Spleen (tissue), 13 donors: ENCODE measurements at places on chromosomes 4 and X. TPM values are rescaled to one million over a fixed set of nuclear protein-coding genes. Genes with fewer than 3 reads are reported as not detected.

Gene GPR101
- not detected for total RNA-seq

Gene ADH1A
- not detected for total RNA-seq

Gene BMPR1B
- 2.0 TPM for total RNA-seq

DNA sequence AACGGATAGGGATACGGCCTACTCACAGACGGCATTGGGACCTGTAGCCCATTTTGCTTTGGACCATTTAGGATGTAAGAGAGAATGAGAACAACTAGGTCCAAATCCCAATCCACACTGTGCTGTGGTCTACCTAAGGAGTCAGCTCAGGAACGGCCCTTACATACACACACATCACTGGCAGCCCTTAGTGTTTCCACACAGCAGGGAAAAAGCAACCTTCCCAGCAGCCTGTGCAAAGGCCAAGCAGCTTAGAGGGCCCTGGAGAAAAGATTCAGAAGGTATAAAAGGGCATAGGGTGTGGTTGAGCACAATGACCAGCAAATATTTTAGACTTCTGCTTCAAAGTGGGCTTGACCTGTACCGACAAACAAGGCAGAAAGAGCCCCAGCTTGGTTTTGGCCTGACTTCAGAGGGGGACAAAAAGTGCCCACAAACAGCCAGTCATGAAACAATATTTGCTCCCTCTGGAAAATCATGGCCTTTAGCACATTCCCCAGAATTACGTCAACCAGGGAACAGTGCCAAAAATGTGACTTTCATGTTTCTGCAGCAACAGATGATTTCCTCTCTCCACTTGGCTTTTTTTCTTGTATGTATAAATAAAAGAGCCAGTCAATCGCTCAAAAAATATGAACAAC, 359.5 kb upstream of the FGF16 start:
- DNase-seq = no peak

DNA sequence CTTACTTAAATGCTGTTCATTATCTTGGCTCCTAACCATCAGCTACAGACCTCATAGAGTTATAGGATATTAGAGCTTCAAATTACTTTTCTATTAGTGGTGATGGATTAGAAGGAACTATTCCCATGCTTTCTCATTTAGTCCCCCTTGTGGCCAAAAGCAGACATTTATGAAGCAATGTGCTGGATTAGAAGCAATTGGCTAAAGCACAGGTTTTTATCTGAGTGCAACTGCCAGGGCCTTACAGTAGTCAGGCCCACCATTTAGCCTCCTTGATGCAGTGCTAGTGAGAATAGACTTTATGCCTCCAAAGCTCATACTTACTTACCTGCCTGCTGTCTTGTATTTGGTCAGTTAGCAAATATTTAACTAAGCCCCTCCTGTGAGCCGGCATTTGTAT, 93.0 kb downstream of the TSPAN7 start:
- no peak for DNase-seq

DNA sequence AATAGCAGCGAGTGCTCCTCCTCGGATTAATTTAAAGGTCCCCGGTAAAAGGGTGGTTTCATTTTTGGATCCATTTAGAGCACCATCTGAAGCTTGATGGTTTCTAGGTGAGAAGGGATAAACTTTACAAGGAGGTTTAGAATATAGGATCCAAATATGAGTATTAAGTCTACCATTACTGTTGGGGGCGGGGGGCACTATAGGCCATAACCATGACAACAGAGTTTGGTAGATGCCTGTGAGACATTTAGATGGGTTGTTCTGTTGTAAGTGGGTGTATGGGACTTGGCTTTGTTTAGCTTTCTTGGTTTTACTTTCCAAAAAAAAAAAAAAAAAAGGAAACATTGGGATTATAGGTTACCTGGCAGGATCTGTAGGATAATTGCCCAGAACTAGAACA, 92.7 kb downstream of the TENT5D start:
- DNase-seq = no peak

DNA sequence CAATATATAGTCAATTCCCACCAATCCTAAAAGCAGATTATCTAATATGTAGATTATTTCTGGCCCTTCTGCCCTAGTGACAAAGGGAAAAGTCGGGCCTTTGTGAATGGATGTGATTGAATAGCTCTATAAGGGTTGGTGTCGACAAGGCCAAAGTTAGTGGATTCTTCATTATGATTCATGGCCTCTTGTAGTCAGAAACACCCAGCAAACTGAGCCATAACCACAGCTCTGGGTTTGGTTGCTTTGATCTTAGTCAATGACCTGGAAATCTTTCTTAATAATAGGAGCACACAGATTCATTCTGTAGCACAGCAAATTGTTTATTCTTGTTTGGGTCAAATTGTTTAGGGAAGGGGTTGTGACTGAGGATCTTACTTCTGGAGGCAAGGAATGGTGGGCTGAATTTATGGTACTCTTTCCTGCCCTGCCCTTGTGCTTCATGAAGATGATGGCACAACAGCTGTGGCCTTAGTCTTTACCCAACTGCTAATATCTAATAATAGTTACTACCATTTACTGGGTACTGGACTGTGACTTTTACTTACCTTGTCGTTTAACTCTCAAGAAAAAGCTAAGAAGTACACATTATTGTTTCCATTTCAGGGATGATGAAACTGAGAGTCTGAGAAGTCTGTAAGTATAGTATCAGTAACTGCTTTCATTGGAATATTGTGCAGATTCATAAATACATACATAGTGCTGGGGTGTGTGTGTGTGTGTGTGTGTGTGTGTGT, 74.0 kb downstream of the AFF2 start:
- DNase-seq = no peak

DNA sequence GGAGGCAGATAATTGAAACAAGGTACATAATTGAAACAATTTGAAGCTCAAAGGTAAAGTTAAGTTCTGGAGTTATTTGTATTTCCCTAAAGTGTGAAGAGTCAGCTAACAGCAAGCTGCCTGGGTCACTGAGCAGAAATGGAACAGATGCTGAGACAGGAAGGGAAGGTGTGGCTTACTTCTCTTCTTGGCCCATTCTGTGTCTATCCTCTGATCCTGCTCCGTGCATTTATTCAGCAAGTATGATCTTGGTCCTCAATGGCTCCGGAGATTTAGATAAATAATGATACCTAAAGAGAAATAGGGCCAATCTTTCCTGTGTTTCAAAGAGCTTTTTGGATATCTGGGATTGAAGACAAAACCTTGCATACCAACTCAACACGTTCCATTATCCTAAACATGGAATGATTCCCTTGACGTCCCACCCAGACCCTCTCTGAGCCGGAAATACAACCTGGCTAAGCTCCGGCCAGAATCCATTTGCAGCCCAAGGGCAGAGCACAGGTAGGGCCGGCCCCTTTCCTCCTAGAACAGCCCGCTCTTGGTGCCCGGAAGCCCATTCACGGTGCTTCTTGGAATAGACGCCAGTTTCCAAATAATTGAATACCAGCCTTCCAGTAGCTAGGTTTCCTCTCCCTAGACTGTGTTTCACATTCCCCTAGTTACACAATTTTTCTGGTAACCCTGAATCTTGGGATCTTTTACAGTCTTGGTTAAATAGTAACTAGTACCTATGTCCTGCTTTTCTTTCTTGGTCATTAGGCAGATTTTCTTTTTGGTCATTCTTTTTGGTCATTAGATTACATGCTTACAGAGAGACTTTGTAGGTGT, 211.0 kb downstream of the NWD2 start:
- DNase-seq = no peak

DNA sequence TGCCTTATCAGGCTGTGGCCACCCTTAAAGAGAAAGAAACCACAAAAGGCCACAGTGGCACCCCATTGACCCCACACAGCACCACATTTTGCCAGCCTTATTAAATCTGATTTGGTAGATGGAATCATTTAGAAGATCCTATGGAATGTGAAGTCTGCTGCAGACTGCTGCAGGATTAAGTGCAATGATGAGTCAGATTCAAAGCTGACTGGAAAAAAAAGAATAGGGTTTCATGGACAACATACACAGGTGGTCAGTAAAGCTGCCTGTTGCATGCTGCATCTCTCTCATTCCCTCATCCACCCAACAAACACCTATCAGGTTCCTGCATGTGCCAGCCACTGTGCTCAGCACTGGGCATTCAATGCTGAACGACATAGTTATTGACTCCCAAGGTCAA, 56.6 kb downstream of the CHST7 start:
- no peak for DNase-seq
